ENCODE measurements at places on chromosomes 6 and 20. TPM values are rescaled to one million over a fixed set of nuclear protein-coding genes. Genes with fewer than 3 reads are reported as not detected.

Gene ADTRP
- 6.0 TPM for total RNA-seq

- DNase-seq = no peak
- no peak overlapping the region for H3K4me3 ChIP-seq
- no peaks in the 10 kb centered on the region for H3K4me1 ChIP-seq
- H3K27me3 ChIP-seq = peaks cover 7% of the 10 kb centered on the region
- no peaks in the 10 kb centered on the region for H3K36me3 ChIP-seq
- no peak overlapping the region for H3K27ac ChIP-seq
Measured at GRCh38 chr6:17182961-17183360, 81.1 kb downstream of the STMND1 start.

- H3K36me3 ChIP-seq = peaks cover 58% of the 10 kb centered on the region
- H3K4me1 ChIP-seq = peaks cover 54% of the 10 kb centered on the region
Measured at GRCh38 chr6:158043586-158044524, 62.2 kb downstream of the SYNJ2 start.

- no peaks in the 10 kb centered on the region for H3K27me3 ChIP-seq
- H3K36me3 ChIP-seq = peaks cover 51% of the 10 kb centered on the region
- peaks cover 14% of the 10 kb centered on the region for H3K4me1 ChIP-seq
- peak overlapping the region; percentile 5 for H3K4me3 ChIP-seq
Measured at GRCh38 chr6:147297663-147298316, 93.6 kb downstream of the STXBP5 start.

- no peak overlapping the region for H3K27ac ChIP-seq
- H3K27me3 ChIP-seq = no peaks in the 10 kb centered on the region
- no peaks in the 10 kb centered on the region for H3K4me1 ChIP-seq
- H3K4me3 ChIP-seq = no peak overlapping the region
- no peaks in the 10 kb centered on the region for H3K36me3 ChIP-seq
Measured at GRCh38 chr6:145090801-145091585, 644.3 kb downstream of the EPM2A start.

Gene PSMB8
- total RNA-seq = 401 TPM

DNA sequence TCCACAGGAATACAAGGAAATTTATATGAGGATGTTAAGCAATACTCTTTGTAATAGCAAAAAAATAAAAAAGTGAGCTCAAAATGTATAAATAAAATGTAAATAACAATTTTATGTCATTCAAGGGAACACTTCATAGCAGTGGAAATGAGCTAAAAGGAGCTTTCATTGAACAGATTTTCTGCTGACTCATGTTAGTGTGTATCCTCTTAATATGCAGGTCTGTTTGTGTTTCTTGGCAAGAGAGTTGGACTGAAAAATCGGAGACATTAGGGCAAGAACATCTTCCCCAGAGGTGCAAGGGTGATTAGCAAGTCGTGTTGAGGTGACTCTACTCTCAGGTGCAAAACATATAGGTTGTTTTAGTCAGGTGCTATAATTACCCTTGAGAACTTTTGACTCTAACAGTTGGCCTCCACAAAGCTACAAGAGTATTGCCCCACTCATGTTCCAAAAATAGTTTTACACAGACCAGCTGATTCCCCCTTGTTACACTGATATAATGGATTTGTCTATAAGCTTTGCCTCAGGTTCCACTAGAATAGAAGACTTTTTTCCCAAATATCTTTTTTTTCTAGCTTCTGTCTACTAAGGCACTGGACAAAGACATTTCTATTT is 702.9 kb downstream of the TENT5A start:
- DNase-seq = no peak
- H3K36me3 ChIP-seq = no peaks in the 10 kb centered on the region
- no peaks in the 10 kb centered on the region for H3K27me3 ChIP-seq
- no peaks in the 10 kb centered on the region for H3K4me1 ChIP-seq
- no peak overlapping the region for H3K27ac ChIP-seq
- no peak overlapping the region for H3K4me3 ChIP-seq

GRCh38 chr6:14089224-14089623 is 28.3 kb upstream of the CD83 start:
- H3K4me3 ChIP-seq = no peak overlapping the region
- H3K27ac ChIP-seq = no peak overlapping the region
- no peak for DNase-seq
- peaks cover 9% of the 10 kb centered on the region for H3K27me3 ChIP-seq
- no peaks in the 10 kb centered on the region for H3K36me3 ChIP-seq
- peaks cover 10% of the 10 kb centered on the region for H3K4me1 ChIP-seq

- no peaks in the 10 kb centered on the region for H3K27me3 ChIP-seq
- H3K4me1 ChIP-seq = peaks cover 19% of the 10 kb centered on the region
- DNase-seq = no peak
- no peak overlapping the region for H3K4me3 ChIP-seq
- H3K36me3 ChIP-seq = no peaks in the 10 kb centered on the region
Measured at GRCh38 chr6:10582774-10583508, 61.8 kb downstream of the GCNT2 start.

Gene RPS6KA2
- total RNA-seq = 6.5 TPM

Gene HACE1
- 21.6 TPM for total RNA-seq

DNA sequence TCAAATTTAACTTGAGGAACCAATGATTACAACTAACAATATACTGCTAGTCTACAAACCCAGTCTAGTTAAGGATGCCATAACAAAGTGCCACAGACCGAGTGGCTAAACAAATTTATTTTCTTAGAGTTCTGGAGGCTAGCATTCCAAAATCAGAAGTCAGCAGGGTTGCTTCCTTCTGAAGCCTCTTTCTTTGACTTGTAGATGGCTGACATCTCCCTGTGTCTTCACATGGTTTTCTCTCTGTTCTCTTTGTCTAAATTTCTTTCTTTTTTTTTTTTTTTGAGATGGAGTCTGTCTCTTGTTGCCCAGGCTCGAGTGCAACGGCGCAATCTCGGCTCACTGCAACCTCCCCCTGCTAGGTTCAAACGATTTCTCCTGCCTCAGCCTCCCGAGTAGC is 56.1 kb downstream of the NCOA3 start:
- H3K4me1 ChIP-seq = peaks cover 20% of the 10 kb centered on the region
- H3K36me3 ChIP-seq = peaks cover 22% of the 10 kb centered on the region
- no peak overlapping the region for H3K4me3 ChIP-seq
- no peaks in the 10 kb centered on the region for H3K27me3 ChIP-seq

DNA sequence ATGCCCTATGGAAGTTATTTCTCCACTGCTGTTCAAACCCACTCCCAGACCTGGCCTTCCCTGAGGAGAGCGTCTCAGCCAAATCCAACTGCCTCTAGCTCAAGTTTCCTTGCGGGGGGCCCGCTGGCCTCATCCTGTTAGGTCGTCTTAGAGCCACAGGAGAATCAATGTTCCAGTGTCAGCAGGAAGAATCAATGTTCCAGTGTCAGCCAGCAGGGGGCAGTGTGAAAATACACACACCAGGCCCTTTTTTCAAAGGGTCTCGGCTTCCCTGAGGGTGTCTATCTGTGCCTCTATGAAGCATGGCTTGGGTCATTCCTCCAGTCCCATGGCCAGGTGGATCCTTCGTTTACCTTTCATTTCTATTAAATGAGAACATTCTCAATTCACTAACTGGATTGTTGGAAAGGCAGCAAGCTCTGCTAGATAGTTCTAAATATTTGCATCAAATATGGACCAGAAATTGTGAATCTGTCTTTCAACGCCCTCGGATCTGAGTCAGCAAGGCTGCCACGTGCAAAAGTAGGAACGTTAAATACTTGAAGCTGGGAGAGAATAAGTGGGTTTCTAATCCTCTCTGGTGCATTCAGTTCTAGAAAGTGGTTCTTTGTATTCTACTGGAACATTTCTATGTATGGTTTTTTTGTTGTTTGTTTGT is 19.2 kb downstream of the PRND start:
- no peak overlapping the region for H3K27ac ChIP-seq
- peak; percentile 70 for DNase-seq
- no peak overlapping the region for H3K4me3 ChIP-seq
- H3K27me3 ChIP-seq = peaks cover 13% of the 10 kb centered on the region
- H3K4me1 ChIP-seq = peaks cover 2% of the 10 kb centered on the region
- no peaks in the 10 kb centered on the region for H3K36me3 ChIP-seq

Gene MYB
- total RNA-seq = 30.3 TPM

DNA sequence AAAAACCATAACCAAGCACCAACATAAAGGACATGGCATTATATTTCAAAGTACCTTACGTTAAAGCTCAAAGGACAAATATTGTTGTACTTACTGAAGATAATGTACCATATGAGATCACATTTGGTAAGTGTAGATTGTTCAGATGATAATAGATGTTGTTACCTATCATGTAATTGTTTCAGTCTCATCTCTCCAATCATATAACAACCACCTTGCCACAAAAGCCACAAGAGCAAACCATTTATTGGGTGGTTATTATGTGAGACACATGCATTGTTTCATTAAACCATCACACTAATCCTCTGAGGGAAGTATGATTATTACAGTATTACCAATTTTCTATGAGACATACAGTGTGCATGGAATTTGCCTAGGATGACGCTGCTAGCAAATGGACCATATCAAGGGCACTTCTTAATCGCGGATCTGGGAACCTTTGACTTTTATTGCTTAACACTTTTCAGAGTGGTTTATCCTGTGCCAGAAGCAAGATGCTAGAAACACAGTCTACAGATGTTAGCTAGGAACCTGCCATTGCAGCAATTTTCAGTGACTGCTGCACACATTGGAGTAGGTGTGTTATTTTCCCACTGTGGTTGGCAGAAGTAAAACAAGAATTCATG is 149.8 kb upstream of the AKIRIN2 start:
- H3K27ac ChIP-seq = no peak overlapping the region
- no peak overlapping the region for H3K4me3 ChIP-seq
- H3K4me1 ChIP-seq = no peaks in the 10 kb centered on the region

Gene PERP
- total RNA-seq = 18.0 TPM

GRCh38 chr6:159440349-159440748 is 252.7 kb downstream of the SOD2 start:
- no peaks in the 10 kb centered on the region for H3K36me3 ChIP-seq
- H3K4me1 ChIP-seq = no peaks in the 10 kb centered on the region
- no peak for DNase-seq
- H3K4me3 ChIP-seq = no peak overlapping the region
- H3K27ac ChIP-seq = no peak overlapping the region

- no peak overlapping the region for H3K27ac ChIP-seq
- no peaks in the 10 kb centered on the region for H3K4me1 ChIP-seq
- H3K36me3 ChIP-seq = no peaks in the 10 kb centered on the region
- H3K4me3 ChIP-seq = no peak overlapping the region
- no peaks in the 10 kb centered on the region for H3K27me3 ChIP-seq
Measured at GRCh38 chr20:53805895-53806384, 212.3 kb upstream of the ZNF217 start.

DNA sequence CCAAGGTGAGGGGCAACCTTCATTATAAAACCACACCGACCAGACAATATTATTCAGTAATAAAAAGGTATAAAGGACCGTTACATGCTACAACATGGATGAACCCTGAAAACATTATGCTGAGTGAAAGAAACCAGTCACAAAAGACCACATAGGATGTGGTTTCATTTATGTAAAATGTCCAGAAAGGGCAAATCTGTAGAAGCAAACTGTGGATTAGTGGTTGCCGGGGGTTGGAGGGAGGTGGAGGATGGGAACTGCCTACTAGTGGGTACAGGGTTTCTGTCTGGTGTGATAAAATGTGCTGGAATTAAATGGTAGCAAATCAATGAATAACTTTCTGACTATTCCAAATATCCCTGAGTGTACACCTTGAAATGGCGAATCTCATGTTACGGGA is 10.2 kb upstream of the PRND start:
- H3K4me3 ChIP-seq = no peak overlapping the region
- peaks cover 10% of the 10 kb centered on the region for H3K27me3 ChIP-seq
- H3K27ac ChIP-seq = peak overlapping the region; percentile 55
- DNase-seq = peak; percentile 43

Gene FRK
- 0.03 TPM for total RNA-seq

- DNase-seq = no peak
- no peak overlapping the region for H3K27ac ChIP-seq
Measured at GRCh38 chr6:119328892-119329793, 20.4 kb downstream of the MAN1A1 start.

Gene SYCP2L
- not detected for total RNA-seq

DNA sequence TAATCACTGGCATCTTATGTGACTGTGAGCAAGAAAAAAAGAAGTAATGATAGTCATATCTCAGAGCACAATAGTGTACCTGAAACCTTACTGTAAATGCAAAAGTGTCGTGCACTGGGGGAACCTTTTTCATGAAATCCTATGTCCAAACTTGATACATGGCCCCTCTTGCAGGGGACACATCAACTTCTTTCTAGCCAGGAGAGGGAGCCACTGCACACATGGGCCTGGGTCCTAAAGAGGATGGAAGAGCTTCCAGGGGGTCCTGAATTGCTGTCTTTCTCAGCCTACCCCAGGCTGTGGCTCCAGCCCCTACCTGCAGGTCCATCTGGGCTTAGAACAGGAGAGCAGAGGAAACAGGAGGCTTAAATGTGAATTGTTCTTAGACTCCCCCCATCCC is 165.7 kb downstream of the SOD2 start:
- peaks cover 10% of the 10 kb centered on the region for H3K27me3 ChIP-seq
- H3K4me1 ChIP-seq = no peaks in the 10 kb centered on the region
- no peaks in the 10 kb centered on the region for H3K36me3 ChIP-seq
- no peak overlapping the region for H3K27ac ChIP-seq
- DNase-seq = no peak

Gene KCNK5
- 9.2 TPM for total RNA-seq

DNA sequence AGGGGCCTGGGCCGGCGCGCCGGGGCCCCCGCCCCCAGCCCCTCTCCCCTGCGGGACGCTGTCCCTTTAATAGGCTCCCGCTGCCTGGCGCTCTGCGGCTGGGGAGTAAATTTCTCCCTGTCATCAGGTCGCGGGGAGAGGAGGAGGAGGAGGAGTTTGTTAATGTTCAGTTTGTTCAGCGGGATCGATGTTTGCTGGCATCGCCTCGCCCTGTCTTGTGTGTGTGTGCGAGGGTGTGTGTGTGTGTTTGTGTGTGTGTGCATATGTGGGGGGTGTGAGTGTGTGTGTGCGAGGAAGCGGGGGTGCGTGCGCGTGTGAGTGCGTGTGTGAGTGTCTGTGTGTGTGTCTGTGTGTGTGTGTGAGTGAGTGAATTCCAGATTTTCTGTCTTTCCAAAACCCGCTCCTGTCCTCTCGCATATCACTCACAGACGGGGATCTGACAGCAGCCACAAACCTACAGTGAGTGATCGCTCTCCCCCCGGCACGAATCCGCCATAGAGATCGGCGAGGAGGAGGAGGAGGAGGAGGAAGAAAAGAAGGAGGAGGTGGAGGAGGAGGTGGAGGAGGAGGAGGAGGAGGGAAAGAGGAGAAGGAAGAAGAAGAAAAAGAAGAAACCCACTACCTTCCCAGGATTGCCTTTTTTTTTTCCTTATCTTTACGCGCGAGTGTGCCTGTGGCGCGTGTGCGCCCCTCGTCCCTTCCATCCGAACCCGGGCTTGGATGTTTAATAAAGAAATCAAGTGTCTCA is at the start of gene TSHZ2:
Gene TSHZ2, plus strand, starts transcription at position 169 of the 748 bp plus-strand sequence. CDS start 936 bp downstream, outside the sequence.
- H3K27ac ChIP-seq = peak within 1 kb of the TSS; percentile 80
- peak; percentile 52 for DNase-seq
- peak within 1 kb of the TSS; percentile 97 for H3K4me3 ChIP-seq
- H3K27me3 ChIP-seq = peaks cover 26% of the 10 kb centered on the region
- no peaks in the 10 kb centered on the region for H3K36me3 ChIP-seq
- peaks cover 38% of the 10 kb centered on the region for H3K4me1 ChIP-seq

Gene SRMS
- not detected for total RNA-seq

GRCh38 chr20:41615676-41616075 is 2.5 kb downstream of the CHD6 start:
- H3K4me1 ChIP-seq = peaks cover 33% of the 10 kb centered on the region
- DNase-seq = no peak
- peaks cover 2% of the 10 kb centered on the region for H3K27me3 ChIP-seq
- H3K27ac ChIP-seq = no peak overlapping the region
- H3K36me3 ChIP-seq = no peaks in the 10 kb centered on the region

Gene FOXA2
- not detected for total RNA-seq
